ENCODE measurements at places on chromosomes 6 and 20.
A peak's percentile ranks its signal among the peaks of the same experiment; 100 is the strongest.

- DNase-seq = no peak
Measured at GRCh38 chr6:9732056-9732455, 682.8 kb downstream of the TFAP2A start.

DNA sequence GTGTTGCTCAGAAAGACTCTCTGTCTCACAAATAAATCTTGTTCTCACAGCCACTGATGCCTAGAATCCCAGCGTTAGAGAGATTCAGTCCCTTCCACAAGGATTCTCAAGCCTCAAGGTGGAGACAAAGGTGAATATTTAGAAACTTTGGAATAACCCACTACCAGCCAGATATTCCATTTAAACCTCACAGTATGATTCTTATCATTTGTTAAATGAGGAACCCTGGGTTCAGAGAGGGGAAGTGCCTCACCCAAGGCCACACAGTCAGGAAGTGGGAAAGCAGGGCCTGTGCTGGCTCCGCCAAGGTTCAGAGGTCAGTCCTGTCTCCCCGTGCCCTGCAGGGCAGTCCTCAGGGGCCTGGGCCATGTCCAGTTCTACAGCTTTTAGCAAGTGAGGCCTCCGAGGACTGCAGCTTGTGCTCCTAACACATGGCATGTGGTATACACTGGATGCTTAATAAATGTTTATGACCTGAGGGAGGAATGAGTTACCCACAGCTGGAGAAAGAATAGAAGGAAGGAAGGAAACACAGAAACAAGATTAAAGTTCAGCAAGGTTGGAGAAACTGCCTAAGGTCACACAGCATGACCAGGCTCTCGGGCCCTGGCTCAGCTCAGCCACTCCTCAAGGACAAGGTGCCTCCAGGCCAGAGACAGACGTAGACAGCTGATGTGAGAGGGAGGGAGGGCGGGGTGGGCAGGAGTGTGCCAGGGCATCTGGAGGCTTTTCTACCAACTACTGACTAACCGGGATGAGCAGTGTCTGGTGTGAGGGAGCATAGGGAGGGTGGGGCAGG lies 3.9 kb upstream of the TGM2 start:
- no peak for DNase-seq

GRCh38 chr6:154782193-154782592 lies 49.0 kb downstream of the SCAF8 start:
- DNase-seq = no peak

- DNase-seq = no peak
Measured at GRCh38 chr20:10883166-10883565, 209.4 kb upstream of the JAG1 start.

GRCh38 chr6:153231048-153231646 lies 100.1 kb upstream of the RGS17 start:
- peak; percentile 85 for DNase-seq

- no peak for DNase-seq
Measured at GRCh38 chr20:49165611-49166010, 22.5 kb downstream of the STAU1 start.

All from glutamatergic neuron (in vitro differentiated cells).